ENCODE measurements at places on chromosomes 7 and 10.

DNA sequence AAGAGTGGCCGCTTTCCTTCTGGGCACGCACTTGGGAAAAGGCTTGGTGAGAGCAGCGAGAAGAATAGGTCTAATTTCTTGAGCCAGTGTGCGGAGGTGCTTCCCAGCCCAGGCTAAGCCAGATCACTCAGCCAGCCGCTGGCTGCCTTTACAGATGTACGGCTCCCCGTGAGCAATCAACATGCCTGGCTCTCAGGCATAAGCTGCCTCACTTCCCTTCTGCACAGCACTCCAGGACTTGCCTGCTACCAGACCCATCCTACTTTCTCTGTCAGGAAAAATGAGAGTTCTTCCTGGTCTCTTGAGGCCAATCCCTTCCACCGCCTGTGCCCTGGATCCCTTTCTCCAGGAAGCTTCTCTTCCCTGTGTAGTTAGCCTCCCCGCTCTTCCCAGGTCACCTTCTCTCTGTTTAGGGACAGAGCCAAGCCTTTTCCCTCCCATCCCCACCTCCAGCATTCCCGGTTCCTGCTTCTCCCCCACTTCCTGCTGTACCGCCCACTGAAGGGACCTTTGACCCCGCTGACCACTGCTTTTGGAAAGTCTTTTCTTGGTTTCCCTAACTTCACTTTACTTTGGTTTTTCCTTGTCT, 1.1 kb upstream of the ACTR3C start:
- H3K27me3 ChIP-seq, result no peaks in the 10 kb centered on the region
- no peak overlapping the region for H3K4me3 ChIP-seq
- no peak for DNase-seq
- H3K36me3 ChIP-seq, result no peaks in the 10 kb centered on the region
- no peak overlapping the region for H3K27ac ChIP-seq
- peaks cover 2% of the 10 kb centered on the region for H3K4me1 ChIP-seq

GRCh38 chr7:142739923-142740492, 9.3 kb upstream of the PRSS1 start:
- no peak overlapping the region for H3K27ac ChIP-seq
- H3K36me3 ChIP-seq, result no peaks in the 10 kb centered on the region
- DNase-seq, result peak; percentile 29
- no peaks in the 10 kb centered on the region for H3K27me3 ChIP-seq
- H3K4me3 ChIP-seq, result no peak overlapping the region

DNA sequence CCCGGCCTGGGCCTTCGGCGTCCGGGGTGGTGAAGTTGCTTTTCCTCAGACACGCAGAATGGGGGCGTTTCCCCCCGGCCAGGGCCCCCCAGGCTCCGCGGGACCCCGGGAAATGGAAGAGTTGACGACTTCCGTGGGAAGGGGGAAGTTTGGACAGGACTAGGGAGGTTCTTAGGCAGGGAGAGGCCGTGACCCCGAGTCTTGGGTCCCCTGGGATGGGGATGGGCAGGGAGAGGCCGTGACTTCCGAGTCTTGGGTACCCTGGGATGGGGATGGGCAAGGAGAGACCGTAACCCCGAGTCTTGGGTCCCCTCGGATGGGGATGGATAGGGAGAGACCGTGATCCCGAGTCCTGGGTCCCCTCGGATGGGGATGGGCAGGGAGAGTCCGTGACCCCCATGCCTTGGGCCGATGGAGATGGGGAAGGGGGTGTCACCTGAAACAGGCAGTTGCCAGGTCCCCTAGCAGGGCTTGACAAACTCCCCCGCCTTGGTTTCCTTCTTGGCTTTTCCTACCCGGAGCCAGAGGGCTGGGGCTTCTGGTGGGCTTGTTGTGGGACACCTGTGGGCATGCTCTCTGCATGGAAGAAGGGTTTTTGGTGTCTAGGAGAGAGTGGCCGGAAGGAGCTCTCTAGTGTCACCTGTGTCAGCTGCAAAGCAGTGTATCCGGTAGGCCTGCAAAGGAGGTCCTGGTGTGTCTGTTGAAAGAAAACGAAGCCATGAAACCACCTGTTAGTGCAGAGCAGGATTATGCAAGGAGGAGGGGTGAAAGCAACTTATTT, 1.1 kb downstream of the TRRAP start:
- no peak overlapping the region for H3K27ac ChIP-seq
- H3K27me3 ChIP-seq, result no peaks in the 10 kb centered on the region

DNA sequence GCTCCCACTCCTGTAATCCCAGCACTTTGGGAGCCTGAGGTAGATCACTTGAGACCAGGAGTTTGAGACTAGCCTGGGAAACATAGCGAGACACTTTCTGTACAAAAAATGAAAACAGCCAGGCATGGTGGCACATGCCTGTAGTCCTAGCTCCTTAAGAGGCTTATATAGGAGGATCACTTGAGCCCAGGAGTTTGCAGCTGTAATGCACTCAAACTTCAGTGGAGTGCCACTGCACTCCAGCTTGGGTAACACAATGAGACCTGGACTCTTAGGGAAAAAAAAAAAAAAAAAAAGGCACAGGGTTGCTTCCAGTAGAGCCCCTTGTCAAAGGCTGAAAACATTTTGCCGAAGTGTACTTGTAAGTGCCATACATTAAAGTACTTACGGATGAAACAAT, 195.3 kb downstream of the PHTF2 start:
- no peak overlapping the region for H3K4me3 ChIP-seq
- H3K4me1 ChIP-seq, result no peaks in the 10 kb centered on the region
- H3K27me3 ChIP-seq, result no peaks in the 10 kb centered on the region
- no peak overlapping the region for H3K27ac ChIP-seq

DNA sequence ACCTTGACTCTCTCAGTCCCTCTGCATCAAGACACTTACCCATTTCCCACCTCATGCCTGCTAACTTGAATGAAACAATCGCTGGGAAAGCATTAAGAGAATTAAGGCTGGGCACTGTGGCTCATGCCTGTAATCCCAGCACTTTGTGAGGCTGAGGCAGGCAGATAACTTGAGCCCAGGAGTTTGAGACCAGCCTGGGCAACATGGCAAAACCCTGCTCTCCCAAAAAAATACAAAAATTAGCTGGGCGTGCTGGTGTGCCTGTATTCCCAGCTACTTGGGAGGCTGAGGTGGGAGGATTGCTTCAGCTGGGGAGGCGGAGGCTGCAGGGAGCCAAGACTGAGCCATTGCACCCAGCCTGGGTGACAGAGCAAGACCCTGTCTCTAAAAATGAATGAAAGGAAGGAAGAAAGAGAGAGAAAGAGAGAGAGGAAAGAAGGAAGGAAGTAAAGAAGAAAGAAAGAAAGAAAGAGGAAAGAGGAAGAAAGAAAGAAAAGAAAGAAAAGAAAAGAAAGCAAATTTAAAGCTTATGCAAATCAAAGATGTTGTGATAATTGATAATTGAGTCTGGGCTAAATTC, 646 bp downstream of the SERPINE1 start:
- no peak overlapping the region for H3K27ac ChIP-seq
- peaks cover 2% of the 10 kb centered on the region for H3K4me1 ChIP-seq
- DNase-seq, result no peak
- H3K36me3 ChIP-seq, result no peaks in the 10 kb centered on the region

GRCh38 chr7:133570321-133570720, 317.4 kb downstream of the EXOC4 start:
- no peaks in the 10 kb centered on the region for H3K27me3 ChIP-seq
- H3K4me1 ChIP-seq, result no peaks in the 10 kb centered on the region
- no peak overlapping the region for H3K4me3 ChIP-seq
- no peak for DNase-seq
- no peak overlapping the region for H3K27ac ChIP-seq

DNA sequence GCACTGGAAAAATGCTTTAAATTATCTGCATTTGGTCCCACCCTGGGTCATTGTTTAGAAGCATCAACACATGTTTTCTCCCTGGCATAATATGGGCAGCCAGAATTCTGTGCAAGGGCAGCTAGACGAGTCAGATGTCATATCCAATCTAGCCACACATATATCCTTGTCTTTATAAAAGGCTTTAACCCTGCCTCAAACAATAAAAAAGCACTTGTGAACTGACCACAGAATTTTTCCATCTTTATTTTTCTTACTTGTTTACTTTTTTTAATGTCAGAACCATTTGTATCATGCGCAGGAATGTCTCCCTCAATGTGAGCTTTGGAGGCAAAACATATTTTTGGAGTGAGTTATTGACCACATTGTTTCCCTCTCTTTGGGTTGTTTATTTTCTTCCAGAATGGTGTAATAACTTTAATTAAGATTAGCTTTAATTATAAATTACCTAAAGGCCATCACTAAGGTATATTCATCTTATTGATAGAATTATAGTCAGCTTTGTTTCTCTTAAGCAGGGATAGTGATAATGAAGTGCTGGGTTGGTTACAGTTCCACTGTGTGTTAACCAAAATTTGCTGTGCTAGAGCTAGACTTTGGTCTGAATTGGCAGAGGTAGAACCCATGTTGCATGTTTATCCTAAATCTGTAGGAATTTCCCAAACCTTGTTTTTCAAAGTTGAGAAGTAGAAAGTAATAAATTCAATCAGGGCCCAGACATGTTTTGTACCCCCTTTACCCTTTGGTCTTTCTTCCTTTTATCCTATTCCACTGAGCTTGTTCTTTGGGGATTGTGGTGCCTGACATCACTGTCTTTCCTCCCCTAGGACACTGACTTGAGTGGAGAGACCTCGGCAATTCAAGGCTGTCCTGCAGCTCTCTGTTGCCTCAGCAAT, 1078.4 kb downstream of the KCNMA1 start:
- H3K27me3 ChIP-seq, result no peaks in the 10 kb centered on the region
- DNase-seq, result no peak
- H3K36me3 ChIP-seq, result no peaks in the 10 kb centered on the region
- no peaks in the 10 kb centered on the region for H3K4me1 ChIP-seq
- H3K27ac ChIP-seq, result no peak overlapping the region

- H3K27ac ChIP-seq, result no peak overlapping the region
- H3K36me3 ChIP-seq, result no peaks in the 10 kb centered on the region
- peaks cover 4% of the 10 kb centered on the region for H3K4me1 ChIP-seq
Measured at GRCh38 chr10:71201849-71202248, 10.5 kb upstream of the UNC5B start.

GRCh38 chr7:151381098-151381347, 28.8 kb downstream of the WDR86 start:
- DNase-seq, result no peak
- peaks cover 11% of the 10 kb centered on the region for H3K27me3 ChIP-seq
- no peak overlapping the region for H3K4me3 ChIP-seq
- H3K27ac ChIP-seq, result no peak overlapping the region

GRCh38 chr10:46787321-46787615, 124.0 kb upstream of the PTPN20 start:
- no peaks in the 10 kb centered on the region for H3K36me3 ChIP-seq
- DNase-seq, result peak; percentile 5
- H3K27ac ChIP-seq, result no peak overlapping the region
- no peaks in the 10 kb centered on the region for H3K4me1 ChIP-seq
- H3K4me3 ChIP-seq, result peak overlapping the region; percentile 59
- no peaks in the 10 kb centered on the region for H3K27me3 ChIP-seq

DNA sequence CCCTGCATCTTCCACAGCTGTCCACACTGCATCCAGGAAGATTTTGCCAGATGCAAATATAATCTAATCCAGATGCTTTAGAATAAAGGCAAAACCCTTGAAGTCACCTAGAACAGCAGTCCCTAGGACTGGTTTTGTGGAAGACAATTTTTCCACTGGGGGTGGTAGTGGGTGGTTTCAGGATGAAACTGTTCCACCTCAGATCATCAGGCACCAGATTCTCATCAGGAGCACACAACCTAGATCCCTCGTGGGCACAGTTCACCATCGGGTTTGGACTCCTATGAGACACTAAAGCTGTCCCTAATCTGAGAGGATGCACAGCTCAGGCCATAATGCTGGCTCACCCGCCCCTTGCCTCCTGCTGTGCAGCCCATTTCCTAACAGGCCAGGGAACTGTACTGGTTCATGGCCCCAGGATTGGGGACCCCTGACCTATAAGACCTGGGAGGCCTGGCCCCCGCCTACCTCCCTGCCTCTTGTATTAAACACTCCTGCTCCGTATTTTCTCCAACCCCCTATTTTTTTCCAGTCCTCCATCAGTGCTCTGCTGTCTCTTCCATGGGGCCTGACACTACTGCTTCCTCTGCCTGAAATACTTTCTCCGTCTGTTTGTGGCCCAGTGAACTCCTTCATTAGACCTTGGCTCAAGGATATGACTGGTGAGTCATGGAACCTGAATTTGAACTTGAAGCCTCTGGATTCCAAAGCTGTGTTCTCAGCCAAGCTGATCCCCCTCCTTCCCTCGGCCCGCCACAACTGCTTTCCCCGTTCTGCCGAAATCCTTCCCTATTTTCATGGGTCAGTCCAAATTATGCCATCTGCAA, 79.9 kb upstream of the RHEB start:
- no peaks in the 10 kb centered on the region for H3K27me3 ChIP-seq
- H3K4me3 ChIP-seq, result no peak overlapping the region
- H3K4me1 ChIP-seq, result no peaks in the 10 kb centered on the region
- DNase-seq, result peak; percentile 87
- no peak overlapping the region for H3K27ac ChIP-seq

- peaks cover 3% of the 10 kb centered on the region for H3K4me1 ChIP-seq
- no peaks in the 10 kb centered on the region for H3K27me3 ChIP-seq
- H3K27ac ChIP-seq, result no peak overlapping the region
- no peak for DNase-seq
- no peaks in the 10 kb centered on the region for H3K36me3 ChIP-seq
Measured at GRCh38 chr10:72695496-72695895, 3.6 kb downstream of the MCU start.

DNA sequence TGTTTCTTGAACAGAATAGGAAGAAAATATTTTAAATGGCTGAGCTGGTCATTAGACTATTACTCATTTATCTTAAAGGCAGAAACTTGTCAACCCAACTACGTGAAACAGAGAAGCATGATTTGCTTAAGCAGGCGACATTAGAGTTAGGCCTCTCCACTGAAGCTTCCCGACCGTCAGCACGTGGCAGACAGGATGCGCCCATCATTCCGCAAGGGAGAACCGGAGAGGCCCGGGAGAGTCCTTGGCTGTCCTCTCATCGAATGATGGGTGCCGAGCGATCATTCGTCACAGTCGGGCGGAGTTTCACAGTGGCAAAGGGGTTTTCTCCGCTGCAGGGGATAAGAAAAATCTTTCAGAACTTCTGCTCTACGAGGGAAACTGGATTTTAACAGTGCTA, 11.8 kb downstream of the BRI3 start:
- H3K4me3 ChIP-seq, result no peak overlapping the region
- DNase-seq, result no peak
- H3K4me1 ChIP-seq, result no peaks in the 10 kb centered on the region
- H3K27me3 ChIP-seq, result no peaks in the 10 kb centered on the region

DNA sequence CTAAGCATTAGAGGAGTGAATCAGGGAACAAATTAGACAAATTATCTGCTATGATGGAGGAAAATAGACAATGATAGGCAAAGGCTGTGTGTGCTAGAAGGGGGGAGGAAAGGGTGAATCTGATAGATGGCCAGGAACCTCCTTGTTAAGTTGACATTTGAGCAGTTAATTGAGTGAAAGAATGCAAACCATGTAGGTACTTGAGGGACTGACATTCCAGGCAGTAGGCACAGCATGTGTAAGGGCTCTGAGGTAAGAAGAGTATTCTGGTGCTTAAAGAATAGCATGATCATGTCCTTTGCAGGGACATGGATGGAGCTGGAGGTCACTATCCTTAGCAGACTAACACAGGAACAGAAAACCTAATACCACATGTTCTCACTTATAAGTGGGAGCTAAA, 48.6 kb upstream of the TES start:
- DNase-seq, result peak; percentile 96
- no peak overlapping the region for H3K27ac ChIP-seq
- no peak overlapping the region for H3K4me3 ChIP-seq
- no peaks in the 10 kb centered on the region for H3K27me3 ChIP-seq
- no peaks in the 10 kb centered on the region for H3K4me1 ChIP-seq
